ENCODE measurements at places on chromosomes 2 and 18.

- DNase-seq = no peak
Observed at GRCh38 chr2:28567061-28567471, 71.2 kb downstream of the PLB1 start.

- DNase-seq = no peak
Observed at GRCh38 chr18:29146068-29146467, 969.1 kb upstream of the CDH2 start.

GRCh38 chr2:85413592-85414420 lies 3.6 kb upstream of the CAPG start:
- DNase-seq = peak; percentile 37

DNA sequence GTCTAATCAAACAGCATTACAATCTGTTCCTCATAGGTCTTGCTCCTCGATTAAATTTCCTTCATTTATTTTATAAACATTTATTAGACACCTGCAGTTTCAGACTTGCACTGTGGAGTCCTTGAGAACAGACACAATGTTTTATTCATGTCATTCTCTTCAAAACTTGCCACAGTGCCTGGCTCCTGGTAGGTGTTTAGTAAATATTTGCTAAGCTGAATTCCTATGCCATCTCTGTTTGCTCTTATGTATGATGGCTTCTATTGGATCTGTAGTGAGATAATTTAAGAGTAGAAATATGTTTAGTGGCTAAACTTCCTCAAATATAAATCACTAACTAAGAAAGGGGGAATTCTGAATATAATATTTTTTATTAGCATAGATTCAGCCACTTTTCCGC lies 61.4 kb downstream of the LRATD1 start:
- DNase-seq = no peak

DNA sequence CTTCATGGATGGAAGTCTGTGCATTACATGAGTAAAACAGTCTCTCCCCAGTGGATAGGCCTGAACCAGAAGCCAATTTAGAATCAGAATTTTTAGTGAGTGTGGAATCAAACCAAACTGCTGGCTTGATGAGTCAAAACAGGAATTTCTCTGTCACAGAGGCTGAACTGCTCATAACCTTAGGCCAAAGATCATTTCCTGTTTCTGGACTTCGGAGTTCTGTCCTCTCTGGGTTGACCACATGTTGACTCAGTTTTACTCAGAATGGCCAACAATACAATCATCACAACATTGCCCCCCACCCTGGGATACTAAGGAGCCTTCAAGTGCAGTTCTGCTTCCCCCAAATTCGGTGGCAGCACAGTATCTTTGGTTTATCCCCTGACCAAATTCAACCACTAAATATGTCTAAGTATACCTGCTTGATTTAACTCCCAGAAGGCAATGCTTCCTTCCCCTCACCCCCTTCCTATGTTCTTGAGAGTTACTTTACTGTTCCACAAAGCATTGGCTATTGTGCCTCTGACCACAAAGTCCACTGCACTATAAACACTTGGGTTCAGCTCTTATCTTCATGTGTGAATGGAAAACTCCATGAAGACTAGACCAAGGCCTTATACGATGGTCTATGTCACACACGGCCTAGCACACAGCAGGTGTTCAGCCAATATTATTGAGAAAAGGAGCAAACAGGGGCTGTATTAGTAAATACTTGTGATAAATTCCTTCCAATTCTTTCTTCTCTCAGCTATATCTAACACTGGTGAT lies 67.8 kb downstream of the NXPH2 start:
- no peak for DNase-seq

DNA sequence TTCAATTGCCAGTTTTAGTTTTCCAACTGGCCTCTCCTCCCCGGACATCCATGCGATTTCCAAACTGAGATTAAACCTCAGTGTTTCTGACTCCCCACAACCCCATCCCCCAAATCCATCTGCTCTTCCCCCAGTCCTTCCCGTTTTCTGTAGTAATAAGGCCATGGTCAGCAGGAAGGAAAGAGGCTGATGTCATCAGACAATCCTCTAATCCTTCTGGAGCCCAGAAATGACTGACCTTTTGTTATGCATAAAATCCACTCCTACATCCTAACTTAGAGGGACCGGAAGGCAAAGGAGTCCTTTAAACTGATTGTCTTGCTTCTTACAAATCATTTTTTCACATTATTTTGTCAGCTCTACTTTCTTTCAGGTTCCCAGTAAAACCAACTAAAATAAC lies 155.8 kb downstream of the INO80D start:
- DNase-seq = no peak

DNA sequence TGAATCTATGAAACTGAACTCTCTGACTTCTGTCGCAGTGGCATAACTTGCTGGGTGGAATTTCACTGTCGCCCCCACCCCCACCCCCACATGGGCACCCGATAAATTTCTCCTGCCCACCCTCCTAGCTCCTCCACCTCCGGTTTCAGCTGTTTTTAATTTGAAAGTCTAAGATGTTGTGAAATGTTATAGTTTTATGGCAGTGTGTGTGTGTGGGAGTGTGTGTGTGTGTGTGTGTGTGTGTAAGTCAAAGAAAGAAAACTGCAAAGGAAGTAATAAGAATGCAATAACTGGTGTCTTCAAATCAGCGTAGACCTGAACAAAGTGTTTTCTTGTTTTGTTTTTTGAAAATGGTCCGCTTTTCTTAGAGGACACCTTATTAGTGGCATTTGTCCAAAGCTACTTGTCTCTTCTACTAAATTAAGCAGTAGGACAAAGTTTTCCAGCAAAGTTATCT lies 388 bp downstream of the DTNA start:
- peak; percentile 18 for DNase-seq

GRCh38 chr2:45220227-45220626 lies 211.0 kb upstream of the SIX2 start:
- peak; percentile 66 for DNase-seq

GRCh38 chr18:48030616-48031480 lies 100.4 kb upstream of the SMAD2 start:
- peak; percentile 54 for DNase-seq

- DNase-seq = peak; percentile 10
Observed at GRCh38 chr18:55338978-55339650, 248.9 kb downstream of the TCF4 start.

DNA sequence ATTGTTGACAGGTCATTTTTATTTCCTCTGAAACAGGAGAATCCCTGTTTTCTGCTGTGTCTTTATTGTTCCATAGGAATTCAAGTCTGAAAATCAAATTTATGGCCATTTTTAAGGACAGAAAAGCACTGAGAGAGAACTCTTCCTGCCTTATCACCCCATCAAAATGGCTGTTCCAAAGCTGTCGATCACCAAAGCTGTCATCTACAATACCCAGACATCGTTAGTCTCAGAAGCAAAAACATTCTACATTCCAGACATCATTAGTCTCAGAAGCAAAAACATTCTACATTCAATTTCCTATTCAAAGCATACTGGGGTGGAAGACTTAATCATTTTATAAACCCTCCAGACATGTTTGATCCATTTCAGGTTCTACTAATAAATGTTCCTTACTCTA lies 44.4 kb downstream of the SCRN3 start:
- no peak for DNase-seq

DNA sequence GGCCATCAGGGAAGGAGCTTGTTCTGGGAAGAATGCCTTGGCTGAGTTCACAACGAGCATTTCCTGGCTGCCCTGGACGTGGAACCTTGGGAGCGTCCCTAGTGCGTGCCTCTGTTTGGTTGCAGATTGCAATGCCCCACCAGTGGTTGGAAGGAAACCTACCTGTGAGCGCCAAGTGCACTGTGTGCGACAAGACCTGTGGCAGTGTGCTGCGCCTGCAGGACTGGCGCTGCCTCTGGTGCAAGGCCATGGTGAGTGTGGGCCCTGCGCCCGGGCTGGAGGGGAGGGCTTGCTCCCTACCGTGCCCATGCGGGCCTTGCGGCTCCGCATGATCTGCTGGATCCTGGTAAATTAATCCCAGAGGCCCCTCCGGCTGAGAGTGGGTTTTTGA lies 81.9 kb downstream of the DGKD start:
- DNase-seq = no peak

GRCh38 chr18:25737710-25738311 lies 352.6 kb downstream of the SS18 start:
- DNase-seq = no peak

DNA sequence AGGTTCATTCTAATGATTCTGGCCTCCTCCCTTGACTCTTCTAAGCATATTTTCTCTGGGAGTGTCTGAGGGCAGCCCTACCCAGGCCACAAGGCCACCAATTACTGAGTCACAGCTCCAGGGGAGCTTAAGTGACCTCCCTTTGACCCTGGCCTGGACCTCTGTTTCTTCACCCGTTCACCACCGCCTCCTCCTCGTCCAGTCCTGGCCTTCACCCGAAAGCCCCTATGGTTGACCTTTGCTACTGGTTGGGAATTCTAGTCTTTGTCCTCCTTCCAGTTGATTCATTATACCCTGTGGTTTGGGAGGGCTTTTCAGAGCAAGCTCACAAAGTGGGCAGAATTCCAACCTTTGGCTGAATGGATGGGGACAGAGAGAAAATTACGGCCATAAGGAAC lies 72.6 kb downstream of the NRP2 start:
- no peak for DNase-seq

GRCh38 chr2:37456479-37456878 lies 112.0 kb downstream of the QPCT start:
- DNase-seq = peak; percentile 42

GRCh38 chr2:217277646-217278398 lies 418.0 kb upstream of the TNP1 start:
- DNase-seq = no peak

DNA sequence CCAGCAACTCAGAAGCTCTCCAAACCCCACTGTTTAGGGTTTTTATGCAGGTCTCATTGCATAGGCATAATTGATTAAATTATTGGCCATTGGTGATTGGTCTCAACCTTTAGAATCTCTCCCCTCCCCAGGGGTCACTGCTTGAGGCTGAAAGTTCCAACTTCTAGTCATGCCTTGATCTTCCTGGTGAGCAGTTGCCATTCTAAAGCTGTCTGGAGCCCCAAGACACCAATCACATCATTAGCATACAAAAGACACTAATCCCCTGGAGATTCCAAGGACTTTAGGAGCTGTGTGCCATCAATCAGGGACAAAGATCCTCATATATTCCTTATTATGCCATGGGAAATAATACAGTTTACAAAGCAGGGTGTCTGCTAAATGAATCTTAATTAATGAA lies 863.4 kb upstream of the KLHL29 start:
- no peak for DNase-seq

DNA sequence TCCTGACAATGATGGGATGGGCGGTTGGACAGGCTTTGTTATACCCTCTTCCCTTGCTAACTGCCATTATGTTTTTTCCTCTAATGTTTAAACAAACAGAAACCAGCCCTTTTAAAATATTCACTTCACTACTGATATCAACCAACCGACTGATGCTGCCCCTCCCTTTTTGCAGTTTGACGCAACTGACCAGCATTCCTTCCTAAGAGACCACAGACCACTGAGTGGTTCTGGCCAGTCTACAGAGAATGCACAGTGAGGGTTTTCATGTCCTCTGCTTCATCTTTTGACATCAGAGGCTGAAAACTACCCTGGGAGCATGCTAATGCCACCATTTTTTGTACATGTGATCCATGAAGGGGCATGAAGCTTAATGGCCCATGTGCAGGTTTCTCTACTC lies 85.3 kb downstream of the CYP26B1 start:
- DNase-seq = no peak

GRCh38 chr2:142545036-142545435 lies 332.4 kb upstream of the KYNU start:
- no peak for DNase-seq

DNA sequence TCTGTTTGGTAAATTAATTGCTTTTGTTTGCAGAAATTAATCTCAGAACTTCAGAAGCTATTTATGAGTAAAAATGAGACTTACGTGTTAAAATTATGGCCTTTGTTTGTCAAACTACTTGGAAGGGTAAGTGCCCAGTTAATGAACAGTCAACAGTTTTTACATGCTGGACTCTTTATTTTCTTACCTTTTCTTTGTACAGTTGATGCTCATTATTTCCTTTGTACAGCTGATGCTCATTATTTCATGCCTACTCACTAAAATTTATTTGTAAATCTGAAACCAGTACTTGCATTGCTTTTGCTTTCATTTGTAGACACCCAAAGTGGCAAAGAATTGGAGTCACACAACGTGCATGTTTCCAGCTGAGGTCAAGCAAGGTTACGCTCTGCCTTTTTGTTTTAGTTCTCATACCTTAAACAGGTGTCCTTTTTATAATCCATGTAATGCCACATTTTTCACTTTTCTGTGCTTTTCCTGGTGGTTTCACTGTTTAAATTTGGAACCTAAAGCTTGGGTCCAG lies 13.3 kb downstream of the RIF1 start:
- DNase-seq = no peak

- DNase-seq = no peak
Observed at GRCh38 chr2:31877008-31877407, 133.8 kb downstream of the MEMO1 start.

GRCh38 chr2:235582081-235582686 lies 88.3 kb downstream of the AGAP1 start:
- no peak for DNase-seq

DNA sequence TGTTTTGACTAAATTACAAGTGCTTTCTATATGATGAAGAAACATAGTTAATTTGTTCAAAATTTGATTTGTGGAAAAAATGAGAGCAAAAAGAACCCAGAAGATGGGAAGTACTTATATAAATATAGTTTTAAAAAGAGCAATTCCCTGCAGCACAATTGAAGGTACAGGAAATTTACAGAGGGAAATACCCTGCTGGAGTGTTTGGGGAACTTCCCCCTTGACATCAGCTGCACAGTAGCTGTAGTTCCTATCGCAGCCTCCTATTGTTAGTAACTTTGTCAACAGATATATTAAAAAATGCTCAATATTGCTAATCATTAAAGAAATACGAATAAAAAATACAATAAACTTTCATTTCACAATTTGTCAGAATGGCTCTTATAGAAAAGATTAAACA lies 1118.8 kb upstream of the ZEB2 start:
- DNase-seq = peak; percentile 29

GRCh38 chr2:51710222-51710621 lies 678.3 kb upstream of the NRXN1 start:
- DNase-seq = peak; percentile 32

GRCh38 chr18:49360582-49360981 lies 99.9 kb downstream of the DYM start:
- DNase-seq = no peak

- DNase-seq = no peak
Observed at GRCh38 chr2:113211226-113212105, 37.7 kb downstream of the PSD4 start.

DNA sequence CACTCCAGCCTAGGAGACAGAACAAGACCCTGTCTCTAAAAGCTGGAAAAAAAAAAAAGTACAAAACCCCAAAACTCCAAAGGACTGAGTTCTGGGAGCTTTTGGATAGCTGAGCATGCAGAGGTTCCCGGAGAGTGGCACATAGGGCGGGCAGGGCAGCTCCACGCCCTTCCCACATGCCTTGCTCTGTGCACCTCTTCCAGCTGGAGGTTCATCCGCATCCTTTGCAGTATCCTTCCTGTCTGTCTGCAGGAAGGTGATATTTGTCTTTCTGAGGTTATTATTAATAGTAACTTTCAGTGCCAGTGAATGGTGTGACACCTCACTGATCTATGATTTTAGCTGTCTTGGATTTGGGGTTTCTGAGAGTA lies 70.2 kb downstream of the INPP4A start:
- no peak for DNase-seq

GRCh38 chr2:47658646-47659320 lies 124.2 kb upstream of the MSH6 start:
- DNase-seq = no peak
